ENCODE measurements at places on chromosomes 6 and 20.

GRCh38 chr6:129992881-129993280 is 25.5 kb upstream of the L3MBTL3 start:
- DNase-seq: no peak

- DNase-seq: peak; percentile 59
These were observed 55.5 kb upstream of the SGK1 start for GRCh38 chr6:134373282-134373922.

DNA sequence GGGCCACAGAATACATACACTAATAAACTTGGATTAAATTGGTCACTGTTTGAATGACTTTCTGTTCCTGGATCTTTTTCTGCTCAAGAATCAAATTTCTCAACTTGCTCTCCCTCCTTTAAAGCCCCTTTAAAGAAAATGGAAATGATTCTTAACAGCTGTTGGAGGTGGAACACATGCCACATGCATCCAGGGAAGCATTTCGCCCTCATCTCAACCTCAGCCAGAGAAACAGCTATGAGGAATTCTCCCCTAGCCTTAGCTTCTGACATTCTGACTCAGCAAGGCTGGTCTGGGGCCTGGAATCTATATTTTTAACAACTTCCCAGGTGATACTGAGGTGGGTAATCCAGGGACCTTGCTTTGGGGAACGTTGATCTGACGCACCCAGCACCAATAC is 263.4 kb upstream of the ECI2 start:
- DNase-seq: no peak

- no peak for DNase-seq
These were observed 14.9 kb upstream of the BTN1A1 start for GRCh38 chr6:26485112-26485780.

DNA sequence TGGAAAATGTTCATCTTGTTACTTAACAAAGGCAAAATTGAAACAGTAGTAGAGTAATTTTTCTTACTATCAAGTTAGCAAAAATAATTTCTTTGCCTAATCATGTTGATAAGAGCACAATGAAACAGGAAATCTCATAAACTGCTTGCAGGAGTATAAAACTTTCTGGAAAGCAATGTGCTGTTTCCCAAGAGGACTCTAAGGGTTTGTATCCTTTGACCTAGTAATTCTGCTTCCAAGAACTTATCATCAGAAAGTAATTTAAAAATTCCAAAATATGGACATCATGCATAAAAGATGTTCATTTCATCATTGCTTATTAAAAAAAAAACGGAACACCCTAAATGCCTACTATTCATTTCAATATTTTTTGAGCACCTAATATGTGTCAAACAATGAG is 46.1 kb upstream of the TNFAIP3 start:
- no peak for DNase-seq

GRCh38 chr20:8216375-8217200 is 84.5 kb downstream of the PLCB1 start:
- peak; percentile 9 for DNase-seq

- no peak for DNase-seq
These were observed 17.4 kb downstream of the TMEM242 start for GRCh38 chr6:157305670-157306653.

DNA sequence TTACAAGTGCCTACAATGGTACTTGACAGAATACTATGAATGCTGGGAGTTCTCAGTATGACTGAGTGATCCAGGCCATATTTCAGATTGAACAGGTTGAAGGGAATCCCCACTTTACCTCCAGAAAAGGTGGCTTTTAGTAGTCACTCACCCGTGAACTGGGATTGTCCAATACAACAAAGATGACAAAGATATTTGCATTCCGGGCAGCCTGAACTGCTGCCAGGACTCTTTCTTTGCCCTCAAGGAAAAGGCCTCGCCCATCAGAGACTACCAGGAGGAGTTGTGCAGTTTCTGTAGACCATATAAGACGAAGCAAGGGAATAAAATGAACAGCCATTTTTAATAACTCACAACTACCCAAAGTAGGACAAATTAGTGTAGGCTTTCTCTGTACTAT is 6.3 kb upstream of the LYRM2 start:
- DNase-seq: no peak

DNA sequence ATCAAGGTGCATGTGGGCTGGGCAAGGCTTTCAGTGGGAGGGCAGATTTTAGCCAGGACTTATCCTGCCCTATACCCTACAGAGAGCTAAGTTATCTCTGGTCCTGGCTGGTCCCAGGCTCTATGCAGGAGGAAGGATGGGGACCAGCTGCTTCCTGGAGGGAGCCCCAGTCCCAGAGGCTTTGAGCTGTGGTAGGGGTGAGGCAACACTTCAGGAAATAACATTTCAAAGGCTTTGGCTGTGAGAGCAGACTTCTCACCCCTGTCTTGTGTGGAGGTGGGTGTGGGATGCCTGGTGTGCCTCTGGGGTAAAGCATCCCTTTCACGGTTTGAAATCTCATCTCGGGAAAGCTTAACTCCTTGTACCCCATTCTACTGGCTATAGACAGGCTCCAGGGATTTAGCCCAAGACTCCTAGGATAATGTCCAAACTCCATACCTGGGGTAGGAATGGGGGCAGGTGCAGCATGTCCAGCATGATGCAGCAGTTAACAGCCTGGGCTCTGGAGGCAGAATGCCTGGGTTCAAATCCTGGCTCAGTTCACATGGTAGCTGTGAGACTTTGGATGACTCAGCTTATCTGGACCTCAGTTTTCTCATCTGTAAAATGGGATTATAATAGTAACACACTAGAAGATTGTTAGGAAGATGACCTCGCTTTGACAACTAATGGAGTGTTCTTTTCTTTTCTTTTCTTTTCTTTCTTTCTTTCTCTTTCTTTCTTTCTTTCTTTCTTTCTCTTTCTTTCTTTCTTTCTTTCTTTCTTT is 27.5 kb upstream of the SIRPA start:
- DNase-seq: no peak

DNA sequence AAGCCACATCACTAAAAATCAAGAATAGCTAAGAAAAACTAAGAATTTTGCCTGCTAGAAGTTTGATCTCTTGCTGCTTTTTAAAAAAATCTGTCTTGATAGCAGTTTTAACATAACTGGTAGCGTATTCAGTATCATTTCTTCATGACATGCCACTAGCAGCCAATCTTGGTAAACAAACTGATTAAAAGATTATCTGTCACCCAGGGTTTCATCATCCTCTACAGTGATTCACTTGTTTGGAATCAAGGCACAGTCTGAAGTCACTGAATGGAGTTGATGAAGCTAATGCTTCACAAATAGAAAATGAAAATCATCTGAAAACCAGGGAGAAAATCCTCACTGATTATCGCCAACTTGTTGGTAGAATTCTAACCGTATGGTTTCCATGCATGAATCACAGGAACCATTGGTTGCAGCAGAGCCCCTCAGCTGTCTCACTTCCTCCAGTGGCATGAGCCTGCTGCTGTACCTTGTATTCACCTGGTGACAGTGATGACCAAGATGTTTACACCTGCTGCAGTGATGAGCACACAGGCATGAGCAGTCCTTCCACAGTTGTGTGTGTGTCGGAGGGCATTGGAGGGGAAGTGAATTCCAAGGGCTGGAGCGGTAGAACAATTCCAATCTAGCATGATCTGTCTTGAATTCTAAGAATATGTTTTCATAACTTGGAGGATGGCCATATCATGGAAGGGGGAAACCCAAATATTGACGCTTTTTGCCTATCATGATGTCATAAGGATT is 275.0 kb downstream of the KHDC1L start:
- no peak for DNase-seq

- DNase-seq: no peak
These were observed 401.2 kb downstream of the THBS2 start for GRCh38 chr6:168852376-168852884.

DNA sequence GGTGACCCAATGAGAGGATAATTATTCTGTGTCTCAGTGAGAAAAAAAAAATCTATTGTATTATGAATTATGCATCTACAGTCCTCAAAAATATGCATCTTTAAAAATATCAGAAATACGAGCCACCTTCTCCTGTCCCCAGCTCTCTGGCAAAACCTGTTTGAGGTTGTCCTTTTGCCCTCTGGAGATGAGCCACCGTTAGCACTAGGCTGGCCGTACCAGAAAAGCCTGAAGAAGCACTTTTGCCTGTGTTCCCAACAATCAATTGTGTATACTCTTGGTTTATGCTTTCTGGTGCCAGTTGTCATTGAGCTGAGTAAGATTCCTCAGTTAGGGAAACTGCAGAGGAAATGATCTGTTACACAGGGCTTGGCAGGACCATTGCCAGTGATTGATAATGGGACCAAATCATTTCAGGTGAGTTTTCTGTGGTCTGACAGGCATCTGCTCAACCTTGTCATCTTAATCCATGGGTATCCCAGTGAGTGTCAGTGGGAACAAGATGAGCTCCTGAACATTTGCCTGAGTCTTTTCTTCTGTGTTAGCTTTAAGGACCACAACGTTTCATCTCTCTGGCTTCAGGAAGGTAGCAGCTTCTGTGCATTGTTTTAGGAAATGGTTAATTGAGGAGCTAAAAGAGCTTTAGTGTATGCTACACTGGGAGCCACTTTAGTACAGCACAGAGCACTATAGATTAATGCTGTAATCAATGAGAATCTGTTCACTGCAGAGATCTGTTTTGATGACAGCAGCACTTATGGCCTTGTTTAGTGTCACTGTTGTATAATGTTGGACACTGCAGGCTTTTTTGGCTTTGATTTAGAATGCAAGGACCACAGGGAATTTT is 330.1 kb downstream of the RIMS1 start:
- no peak for DNase-seq

GRCh38 chr6:106670236-106670635 is 40.9 kb downstream of the QRSL1 start:
- no peak for DNase-seq

GRCh38 chr20:25514747-25515340 is 70.5 kb downstream of the NINL start:
- DNase-seq: no peak

DNA sequence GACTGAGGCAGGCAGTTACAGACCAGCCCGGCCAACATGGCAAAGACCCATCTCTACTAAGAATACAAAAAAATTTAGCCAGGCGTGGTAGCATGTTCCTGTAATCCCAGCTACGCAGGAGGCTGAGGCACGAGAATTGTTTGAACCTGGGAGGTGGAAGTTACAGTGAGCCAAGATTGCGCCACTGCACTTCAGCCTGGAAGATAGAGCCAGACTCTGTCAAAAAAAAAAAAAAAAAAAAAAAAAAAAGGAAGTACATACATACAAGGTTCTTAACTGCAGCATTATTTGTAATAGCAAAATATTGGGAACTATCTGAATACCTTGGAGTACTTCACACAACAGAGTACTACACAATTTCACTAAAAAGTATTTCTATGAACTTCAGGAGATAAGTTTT is 183.5 kb upstream of the OLIG3 start:
- no peak for DNase-seq

GRCh38 chr6:286681-287488 is 5.4 kb upstream of the DUSP22 start:
- DNase-seq: peak; percentile 63

GRCh38 chr20:62395311-62396242 is 8.7 kb downstream of the RPS21 start:
- no peak for DNase-seq

- DNase-seq: no peak
These were observed 55.7 kb upstream of the TINAG start for GRCh38 chr6:54252496-54252895.

DNA sequence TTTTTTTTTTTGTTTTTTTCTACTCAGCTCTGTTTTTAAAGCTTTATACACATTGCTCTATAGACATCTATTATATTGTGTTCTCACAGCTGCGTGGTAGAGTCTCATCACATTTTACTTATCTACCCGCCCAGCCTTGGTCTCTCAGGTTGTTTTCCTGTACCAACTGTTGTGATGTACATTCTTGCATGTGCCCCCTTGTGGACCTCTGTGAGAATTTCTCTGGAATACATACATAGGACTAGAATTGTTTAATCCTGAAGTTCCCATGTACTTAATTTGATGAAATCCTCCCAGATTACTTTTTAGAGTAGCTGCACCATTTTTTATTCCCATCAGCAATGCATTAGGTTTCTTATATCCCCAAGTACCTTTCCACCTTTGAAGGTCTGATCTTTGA is 40.4 kb upstream of the TINAG start:
- DNase-seq: no peak

GRCh38 chr20:917416-917815 is 1.3 kb upstream of the ANGPT4 start:
- no peak for DNase-seq

- DNase-seq: no peak
These were observed 31.3 kb downstream of the TRMT6 start for GRCh38 chr20:5918856-5919625.

GRCh38 chr6:55694148-55694547 is 115.2 kb upstream of the HMGCLL1 start:
- DNase-seq: no peak

GRCh38 chr20:36093025-36093803 is 61.3 kb upstream of the EPB41L1 start:
- DNase-seq: peak; percentile 17

DNA sequence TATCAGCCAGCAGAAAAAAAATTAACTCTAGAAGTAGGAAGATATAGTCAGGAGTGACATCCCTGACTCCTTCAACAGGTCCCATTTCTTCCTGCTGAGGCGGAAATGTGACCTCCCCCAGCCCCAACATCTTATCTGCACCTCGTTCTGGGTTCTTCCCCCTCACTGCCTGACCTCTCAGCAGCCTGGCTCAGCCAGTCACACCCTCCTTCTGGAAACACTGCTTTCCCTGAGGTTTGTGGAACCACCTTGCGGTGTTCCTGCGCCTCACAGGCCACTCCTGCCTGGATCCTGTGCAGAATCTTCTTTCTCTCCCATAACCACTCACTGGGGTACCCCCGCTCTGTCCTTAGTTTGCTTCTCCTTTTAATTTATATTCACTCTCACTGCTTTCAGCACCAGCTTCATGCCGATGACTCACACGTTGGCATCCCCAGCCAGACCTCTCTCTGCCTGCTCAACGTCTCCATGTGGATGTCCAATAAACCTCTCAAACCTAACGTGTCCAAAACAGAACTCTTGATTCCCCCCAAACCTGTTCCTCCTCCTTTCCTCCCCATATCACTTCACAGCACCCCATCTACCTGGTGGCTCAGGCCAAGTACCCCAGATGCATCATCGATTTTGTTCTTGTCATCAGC is 222.8 kb upstream of the PLN start:
- DNase-seq: no peak

DNA sequence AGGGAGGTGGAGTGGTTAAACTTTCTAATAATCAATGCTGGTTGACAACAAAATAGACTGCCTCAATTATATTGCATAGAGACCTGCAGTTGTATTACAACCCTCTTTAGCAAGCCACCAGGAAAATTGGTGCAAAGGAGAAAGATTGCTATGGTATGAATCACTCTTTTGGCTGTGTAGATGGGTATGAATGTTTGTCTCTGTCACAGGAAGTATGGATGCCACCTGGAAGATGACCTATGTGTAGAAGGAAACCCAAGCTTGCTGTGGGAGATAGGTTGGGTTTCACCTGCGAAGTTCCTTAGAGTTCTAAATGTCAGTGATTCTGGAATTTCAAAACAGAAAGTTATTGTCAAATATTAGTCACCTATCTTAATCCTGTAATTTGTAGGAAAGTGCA is 134.6 kb downstream of the SOBP start:
- no peak for DNase-seq
